Amniotic stem cell (primary cell): ENCODE measurements at places on chromosomes 16 and 17.
A peak's percentile ranks its signal among the peaks of the same experiment; 100 is the strongest.

GRCh38 chr16:84226026-84226425, 13.8 kb downstream of the KCNG4 start:
- no peak for DNase-seq

DNA sequence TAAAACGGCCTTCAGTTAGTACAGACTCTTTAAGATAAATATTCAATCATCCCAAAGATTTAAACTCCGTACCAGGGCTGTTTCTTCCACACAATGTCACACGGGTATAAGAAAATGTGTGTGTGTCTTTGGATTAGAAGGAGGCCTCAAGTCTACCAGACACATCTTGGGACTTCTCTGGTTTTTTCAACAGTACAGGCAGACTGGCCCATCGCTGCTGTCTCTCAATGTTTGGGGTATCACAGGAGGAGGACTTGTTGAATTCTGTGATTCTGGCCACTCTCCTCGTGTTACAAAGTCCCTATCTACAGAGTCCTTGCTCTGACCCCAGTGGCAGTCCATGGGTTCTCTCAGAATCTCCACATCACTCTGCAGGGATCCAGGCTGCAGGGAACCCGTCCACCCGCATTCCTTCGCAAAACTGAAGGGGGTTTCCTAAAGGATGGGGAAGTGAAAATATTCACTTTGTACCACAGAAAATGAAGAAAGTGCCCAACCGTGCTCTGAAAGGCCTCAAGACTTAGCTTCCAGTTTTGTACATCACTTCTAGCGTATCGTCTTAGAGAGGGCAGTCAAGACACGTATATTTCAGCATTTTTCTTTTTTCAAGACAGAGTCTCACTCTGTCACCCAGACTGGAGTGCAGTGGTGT, 373.2 kb downstream of the NPIPA8 start:
- DNase-seq: no peak

GRCh38 chr17:76660656-76661042, 17.1 kb upstream of the ST6GALNAC1 start:
- no peak for DNase-seq

DNA sequence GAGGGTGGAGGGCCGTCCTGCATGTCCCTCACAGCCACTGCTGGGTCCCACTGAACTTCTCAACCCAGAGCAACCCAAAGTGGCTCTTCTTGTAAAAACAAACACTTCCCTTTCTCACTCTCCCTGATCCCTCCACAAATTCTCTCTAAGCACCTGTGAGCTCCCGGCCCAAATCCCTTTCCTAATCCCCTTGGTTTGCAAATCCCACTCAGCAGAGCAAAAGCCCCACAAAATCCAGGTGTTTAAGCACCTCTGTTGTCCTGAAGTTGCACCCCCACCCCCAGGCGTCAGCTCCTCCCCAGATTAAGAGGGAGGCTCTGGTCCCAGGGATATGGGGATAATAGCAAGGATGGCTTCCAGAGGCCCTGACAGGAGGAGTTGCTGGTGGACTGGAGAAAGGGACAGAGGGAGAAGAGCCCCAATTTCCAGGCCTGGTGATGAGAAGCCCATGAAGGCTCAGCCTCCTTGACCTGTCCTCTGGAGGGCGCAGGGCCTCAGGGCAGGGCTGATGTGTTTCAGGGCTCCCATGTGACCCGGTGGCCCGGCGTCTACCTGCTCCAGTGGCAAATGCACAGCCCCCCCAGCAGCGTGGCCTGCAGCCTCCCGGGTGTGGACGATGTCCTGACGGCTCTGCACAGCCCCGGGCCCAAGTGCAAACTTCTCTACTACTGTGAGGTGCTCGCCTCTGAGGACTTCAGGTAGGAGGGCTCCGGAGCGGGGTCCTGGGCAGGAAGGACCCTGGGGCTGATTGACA, 23.0 kb downstream of the NAGPA start:
- DNase-seq: no peak

- DNase-seq: no peak
These were observed 584 bp downstream of the TCAP start for GRCh38 chr17:39665642-39666224.

DNA sequence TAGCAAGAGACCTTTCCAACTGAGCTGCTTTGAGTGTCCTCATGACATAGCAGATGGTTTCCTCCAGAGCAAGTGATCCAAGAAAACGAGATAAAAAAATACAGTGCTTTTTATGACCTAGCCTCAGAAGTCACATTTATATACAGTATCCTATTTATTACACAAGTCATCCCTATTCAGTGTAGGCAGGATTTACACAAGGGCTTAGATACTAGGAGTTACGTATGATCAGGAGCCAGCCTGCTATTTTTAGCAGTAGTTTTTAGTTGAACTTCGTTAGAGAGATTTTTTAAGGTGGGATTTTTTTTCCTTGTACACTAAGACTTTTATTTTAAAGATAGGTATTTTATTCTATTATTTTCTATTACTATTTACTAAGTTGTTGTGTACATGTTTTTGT, 58.4 kb downstream of the PHKB start:
- no peak for DNase-seq

DNA sequence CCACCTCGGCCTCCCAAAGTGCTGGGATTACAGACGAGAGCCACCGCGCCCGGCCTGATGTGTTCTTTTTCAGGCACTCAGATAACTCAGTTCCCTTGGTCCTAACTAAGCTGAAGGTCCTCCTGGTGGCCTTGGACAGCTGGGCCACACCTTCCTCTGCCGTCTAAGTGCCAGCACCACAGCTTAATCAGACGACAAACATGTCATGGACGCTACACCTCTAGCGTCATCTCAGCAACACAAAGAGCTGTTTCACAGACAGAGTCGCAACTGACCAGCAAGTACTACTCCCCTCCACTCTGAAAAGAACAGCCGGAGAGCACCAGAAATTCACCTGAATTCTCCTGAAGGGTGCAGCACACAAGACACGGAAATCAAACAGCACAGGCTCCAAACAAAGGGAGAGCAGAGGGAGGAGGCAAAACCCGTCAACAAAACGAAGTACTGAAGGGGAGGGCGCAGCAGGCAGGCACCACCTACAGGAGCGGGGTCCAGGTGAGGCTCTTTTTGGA, 4.4 kb downstream of the TRAP1 start:
- DNase-seq: no peak

GRCh38 chr17:70668938-70669778, 499.8 kb downstream of the KCNJ2 start:
- no peak for DNase-seq

- no peak for DNase-seq
These were observed 1.4 kb upstream of the CA7 start for GRCh38 chr16:66842765-66843164.

DNA sequence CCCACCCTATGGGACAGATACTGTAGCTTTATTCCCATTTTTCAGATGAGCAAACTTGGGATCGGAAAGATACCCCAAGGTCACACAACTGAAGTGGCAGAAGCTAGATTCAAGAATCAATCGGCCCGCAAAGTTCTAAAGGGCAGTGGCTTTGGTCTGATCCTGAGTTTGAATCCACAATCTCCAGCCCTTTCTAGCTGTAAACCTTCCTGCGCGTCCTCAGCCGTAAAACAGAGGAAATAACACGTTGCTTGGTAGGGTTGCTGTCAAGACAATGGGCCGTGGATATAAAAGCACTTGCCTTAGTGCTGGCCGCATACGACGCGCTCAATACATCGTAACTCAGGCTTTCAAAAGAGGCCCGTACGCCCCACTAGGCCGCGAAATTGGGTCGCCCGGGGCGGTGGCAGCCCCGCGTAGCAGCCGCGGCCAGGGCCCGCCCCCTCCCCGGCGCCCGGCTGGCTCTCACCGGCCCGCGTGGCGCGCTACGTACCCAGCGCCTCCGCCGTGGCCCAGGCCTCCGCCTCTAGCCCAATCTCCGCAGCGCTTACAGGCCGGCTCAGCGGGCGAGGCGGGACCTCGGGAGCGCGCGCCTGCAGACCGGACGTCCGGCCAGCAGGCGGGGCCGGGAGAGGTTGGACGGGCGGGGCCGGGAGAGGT, at the start of gene DCAKD:
DCAKD (minus strand) TSS at position 573 of the 660 bp plus-strand sequence. CDS start 16,747 bp downstream, outside the sequence.
- peak; percentile 91 for DNase-seq

- peak; percentile 47 for DNase-seq
These were observed 539 bp upstream of the KRTAP4-8 start for GRCh38 chr17:41098481-41098880.

GRCh38 chr17:14432079-14432478, 131.2 kb downstream of the HS3ST3B1 start:
- no peak for DNase-seq

DNA sequence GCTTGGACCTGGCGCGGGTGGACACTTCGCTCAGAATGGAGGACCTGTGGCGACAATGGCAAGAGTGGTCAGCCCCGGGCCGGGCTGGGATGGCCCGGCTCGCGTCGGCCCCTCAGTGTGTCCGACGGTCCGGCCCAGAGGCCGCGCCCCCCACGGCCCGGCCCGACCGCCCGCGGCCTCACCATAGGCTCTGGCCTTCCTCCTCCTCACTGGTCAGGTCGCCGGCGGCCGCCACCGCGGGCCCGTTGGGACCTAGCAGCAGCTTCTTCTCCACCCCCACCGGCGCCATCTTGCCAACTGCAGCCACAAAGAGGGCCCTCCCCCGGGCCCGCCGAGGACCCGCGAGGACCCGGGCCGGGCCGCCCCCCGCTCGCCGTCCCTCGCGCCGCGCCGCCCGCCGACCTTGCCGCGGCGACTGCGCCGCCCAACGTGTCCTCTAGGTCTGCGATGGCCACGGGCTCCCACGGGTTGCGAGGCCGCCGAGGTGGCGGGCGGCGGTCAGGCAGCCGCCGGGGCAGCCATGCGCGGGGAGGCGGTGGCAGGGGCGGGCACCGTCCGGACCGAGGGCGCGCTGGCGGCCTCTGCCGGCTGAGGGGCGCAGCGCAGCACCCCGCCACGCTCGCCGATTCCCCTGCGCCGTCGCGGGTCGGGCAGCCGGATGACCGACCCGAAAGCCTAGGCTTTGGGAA, at the start of gene DYNC1LI2:
DYNC1LI2 (minus strand) TSS at position 307 of the 689 bp plus-strand sequence; CDS start at position 289, 18 bp downstream.
- peak; percentile 44 for DNase-seq

DNA sequence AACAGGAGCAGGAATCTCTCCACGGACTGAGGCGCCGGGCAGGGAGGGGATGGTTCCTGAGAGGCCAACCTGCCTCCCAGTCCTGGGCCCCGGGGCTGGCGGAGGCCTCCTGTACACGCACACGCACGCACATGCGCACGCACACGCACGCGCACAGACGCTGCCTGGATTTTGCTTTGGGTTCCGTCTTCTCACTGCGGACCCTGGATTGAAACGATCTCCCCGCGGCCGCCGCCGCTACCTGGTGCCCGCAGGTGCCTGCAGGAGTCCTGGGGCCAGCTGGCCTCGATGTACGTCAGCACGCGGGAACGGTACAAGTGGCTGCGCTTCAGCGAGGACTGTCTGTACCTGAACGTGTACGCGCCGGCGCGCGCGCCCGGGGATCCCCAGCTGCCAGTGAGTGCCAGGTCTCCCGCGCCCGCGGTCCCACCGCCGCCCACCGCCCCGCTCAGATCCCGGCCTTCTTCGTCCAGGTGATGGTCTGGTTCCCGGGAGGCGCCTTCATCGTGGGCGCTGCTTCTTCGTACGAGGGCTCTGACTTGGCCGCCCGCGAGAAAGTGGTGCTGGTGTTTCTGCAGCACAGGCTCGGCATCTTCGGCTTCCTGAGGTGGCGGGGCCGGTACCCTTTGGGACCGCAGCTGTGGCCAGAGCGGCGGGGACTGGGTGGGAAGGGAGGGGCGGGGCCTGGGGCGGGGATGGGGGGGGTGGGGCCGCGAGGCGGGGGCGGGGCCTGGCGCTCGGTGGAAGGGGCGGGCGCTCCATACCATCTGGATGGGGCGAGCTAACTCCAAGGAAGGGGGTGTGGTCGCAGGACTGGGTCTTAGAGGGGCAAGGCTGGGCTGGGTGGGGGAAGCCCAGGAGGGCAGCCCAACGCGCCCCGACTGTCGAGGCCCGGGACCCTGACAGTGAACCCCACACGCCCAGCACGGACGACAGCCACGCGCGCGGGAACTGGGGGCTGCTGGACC, 12.3 kb downstream of the CES4A start:
- DNase-seq: no peak

GRCh38 chr16:55478827-55479429, at the start of gene MMP2:
TSS of gene MMP2 (plus strand) at chr16:55479198. CDS start at chr16:55479480, 282 bp downstream.
- DNase-seq: peak; percentile 7

GRCh38 chr17:65260626-65261025, 123.5 kb downstream of the RGS9 start:
- DNase-seq: no peak

GRCh38 chr16:61403386-61403785, 632.9 kb downstream of the CDH8 start:
- no peak for DNase-seq

DNA sequence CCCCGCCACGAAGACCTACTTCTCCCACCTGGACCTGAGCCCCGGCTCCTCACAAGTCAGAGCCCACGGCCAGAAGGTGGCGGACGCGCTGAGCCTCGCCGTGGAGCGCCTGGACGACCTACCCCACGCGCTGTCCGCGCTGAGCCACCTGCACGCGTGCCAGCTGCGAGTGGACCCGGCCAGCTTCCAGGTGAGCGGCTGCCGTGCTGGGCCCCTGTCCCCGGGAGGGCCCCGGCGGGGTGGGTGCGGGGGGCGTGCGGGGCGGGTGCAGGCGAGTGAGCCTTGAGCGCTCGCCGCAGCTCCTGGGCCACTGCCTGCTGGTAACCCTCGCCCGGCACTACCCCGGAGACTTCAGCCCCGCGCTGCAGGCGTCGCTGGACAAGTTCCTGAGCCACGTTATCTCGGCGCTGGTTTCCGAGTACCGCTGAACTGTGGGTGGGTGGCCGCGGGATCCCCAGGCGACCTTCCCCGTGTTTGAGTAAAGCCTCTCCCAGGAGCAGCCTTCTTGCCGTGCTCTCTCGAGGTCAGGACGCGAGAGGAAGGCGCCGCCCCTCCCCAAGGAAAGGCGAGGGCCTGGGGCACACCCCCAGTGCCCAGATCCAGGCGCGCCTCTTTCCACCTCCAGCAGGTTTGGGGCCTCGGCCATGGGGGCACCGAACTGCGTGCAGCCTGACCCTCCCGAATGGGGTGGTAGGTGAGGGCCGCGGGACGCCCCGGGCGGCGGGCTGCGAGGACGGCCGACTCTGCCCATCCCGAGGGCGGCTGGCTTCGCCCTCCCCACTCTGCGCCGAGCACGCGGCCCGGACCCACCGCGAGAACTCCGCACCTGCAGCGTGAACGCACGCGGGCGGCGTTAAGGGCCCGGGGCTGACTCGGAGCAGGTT, 664 bp downstream of the HBQ1 start:
- peak; percentile 9 for DNase-seq

GRCh38 chr16:48534601-48535340, 75.2 kb downstream of the N4BP1 start:
- no peak for DNase-seq

DNA sequence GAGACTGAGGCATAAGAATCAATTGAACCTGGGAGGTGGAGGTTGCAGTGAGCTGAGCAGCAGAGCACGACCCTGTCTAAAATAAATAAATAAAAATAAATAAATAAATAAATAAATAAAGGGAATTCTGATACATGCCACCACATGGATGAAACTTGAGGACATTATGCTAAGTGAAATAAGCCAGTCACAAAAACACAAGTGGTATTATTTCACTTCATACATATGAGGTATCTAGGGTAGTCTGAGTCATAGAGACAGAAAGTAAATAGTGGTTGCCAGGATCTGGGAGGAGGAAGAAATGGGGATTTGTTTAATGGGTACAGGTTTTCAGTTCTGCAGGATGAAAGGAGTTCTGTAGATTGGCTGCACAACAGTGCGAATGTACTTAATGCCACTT, 16.3 kb downstream of the PIPOX start:
- no peak for DNase-seq
